ENCODE measurements at places on chromosomes 4 and X.
A peak's percentile ranks its signal among the peaks of the same experiment; 100 is the strongest.

- DNase-seq = no peak
These were observed 24.8 kb downstream of the HOPX start for GRCh38 chr4:56656346-56656643.

DNA sequence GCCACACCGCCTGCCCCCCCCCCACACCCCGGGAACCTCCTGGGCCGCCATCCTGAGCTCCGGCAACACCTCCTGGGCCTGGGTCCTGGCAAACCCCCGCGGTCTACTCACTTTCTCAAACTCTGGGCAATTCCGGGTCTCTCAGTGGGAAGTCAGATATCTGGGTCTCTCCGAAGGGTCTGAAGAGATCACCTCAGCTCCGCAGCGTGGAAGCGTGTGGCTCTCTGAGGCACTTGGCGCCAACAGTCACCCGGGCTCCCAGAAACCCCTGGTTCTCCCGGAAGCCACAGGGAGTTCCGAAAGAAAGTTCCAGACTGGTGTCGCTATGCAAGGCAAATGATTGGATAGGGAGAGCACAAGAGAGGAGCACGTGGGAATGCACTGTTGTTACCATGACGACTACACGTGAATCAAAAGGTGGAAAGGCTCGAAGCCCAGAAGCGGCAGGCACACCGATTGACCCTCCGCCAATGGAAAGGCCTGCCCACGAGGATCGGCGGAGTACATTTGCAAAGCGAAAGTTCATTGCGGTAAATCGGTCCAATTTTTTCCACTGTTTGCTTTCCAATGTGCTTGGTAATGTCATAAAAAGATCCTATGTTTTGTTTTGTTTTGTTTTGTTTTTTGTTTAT, at the start of gene PNMA6E:
PNMA6E (minus strand) TSS at position 218 of the 632 bp plus-strand sequence. CDS start 2,501 bp downstream, outside the sequence.
- DNase-seq = no peak

GRCh38 chr4:13481569-13481968, 2.6 kb downstream of the RAB28 start:
- peak; percentile 59 for DNase-seq

- DNase-seq = no peak
These were observed 76.5 kb upstream of the DUSP21 start for GRCh38 chrX:44767308-44767707.

GRCh38 chr4:185464183-185464582, 7.3 kb downstream of the CCDC110 start:
- DNase-seq = no peak

DNA sequence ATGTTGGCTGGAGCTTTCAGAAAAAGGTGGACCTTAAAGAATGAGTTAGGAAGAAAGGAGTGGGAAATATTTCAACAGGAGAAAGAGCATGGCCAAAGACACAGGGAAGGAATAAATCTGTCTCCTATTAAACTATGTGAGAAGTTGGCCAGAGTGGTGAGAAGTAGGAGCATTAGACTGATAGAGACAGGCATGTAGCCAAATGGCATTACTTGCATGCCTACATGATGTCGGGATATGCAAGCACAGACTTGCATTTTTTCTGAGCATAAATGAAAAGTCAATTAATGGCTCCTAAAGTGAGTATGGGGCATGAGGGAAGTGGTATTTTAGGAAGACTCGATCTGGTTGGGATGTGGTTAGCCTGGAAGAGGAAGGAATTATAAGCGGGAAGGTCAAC, 279.6 kb upstream of the PITX2 start:
- peak; percentile 82 for DNase-seq

- peak; percentile 94 for DNase-seq
These were observed 1.4 kb upstream of the MAGED1 start for GRCh38 chrX:51891821-51892551.

DNA sequence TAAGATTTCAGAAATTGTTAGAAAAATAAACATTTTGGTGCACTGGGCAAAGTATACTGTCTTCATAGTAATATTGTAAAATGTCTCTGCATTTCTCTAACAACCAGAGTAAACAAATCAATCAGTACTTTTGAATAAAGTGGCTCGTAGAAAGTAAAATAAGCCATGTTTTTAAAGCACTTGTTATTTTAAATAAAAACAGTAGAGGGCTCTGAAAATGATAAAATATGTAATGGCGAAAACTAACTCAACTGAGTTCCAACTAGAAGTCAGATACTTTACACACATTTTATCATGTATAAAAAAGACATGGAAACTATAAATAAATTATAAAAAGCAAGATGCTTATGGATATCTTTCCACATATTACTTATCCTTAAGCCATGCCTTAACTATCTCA, 1134.4 kb downstream of the PDHA2 start:
- no peak for DNase-seq

DNA sequence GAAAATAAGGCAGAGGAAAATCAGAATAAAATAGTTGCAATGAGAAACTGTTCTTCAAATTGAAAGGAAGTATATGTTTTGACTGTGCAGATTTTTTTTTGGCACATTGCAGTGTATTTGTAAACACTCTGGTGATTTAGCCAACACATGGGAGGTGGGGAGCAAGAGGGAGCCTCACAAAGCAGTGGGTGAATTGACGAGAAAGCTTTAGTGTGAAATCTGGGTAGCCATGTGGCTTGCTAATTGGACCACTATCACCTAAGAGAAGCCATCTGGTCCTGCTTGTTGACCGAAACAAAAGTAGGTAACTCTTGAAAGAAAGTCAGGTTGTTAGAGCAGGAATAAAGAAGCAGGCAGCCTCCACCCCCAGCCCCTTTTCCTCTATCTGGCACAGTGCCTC, 10.4 kb downstream of the CLCN5 start:
- DNase-seq = no peak

DNA sequence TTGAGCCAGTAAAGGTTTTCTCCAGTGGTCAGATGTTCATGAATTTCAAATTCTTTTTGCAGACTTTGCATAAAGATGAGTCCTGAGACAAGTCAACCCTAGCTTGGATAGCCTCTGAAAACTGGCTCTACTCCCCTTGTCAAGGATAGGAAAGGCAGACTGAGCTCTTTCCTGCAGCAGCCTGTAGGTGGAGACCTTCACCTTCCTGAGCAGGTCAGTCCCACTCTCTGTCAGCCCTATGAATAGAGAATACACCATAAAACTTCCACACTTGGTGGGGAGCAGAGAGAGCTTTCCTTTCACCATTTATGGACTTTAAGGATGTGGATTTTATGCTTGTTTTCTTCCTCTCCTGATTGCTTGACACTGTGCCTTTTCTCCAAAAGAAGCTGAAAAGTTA, 41.9 kb downstream of the PCDH19 start:
- peak; percentile 18 for DNase-seq

DNA sequence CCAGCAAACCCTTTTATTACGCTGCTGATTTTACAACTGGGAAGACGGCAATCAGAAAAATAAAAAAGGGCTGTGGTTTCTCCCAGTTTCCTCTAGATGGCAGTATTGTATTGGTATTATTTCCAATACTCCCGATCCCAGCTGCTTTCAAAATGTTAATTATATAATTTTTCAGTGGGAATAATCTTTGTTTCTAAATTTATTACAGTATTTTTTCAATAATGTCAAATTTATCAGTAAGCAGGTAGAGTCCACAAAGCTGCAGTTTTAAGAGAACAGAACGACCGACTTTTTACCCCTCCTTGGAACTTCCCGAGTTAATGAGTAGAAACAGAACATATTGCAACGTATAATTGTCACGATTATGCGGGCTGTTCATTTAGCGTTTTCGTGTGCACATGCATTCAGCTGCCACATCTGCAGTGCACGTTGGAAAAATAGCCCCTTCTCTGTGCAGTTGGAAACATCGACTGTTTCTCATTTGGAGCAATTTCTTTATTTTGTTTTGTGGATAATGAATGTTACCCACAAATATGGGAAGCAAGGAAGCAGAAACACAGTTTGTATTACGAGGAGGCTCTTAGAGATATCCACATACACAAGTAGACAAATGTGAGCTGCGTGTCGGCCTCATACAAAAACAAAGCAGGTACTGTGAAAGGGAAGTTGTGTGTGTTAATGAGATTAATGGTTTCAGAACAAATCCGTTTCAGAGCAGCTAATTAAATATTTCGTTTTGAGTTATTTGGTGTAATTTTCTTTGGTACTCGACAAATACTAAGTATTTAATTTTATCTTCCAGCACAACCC, 188.0 kb downstream of the STIM2 start:
- peak; percentile 27 for DNase-seq

DNA sequence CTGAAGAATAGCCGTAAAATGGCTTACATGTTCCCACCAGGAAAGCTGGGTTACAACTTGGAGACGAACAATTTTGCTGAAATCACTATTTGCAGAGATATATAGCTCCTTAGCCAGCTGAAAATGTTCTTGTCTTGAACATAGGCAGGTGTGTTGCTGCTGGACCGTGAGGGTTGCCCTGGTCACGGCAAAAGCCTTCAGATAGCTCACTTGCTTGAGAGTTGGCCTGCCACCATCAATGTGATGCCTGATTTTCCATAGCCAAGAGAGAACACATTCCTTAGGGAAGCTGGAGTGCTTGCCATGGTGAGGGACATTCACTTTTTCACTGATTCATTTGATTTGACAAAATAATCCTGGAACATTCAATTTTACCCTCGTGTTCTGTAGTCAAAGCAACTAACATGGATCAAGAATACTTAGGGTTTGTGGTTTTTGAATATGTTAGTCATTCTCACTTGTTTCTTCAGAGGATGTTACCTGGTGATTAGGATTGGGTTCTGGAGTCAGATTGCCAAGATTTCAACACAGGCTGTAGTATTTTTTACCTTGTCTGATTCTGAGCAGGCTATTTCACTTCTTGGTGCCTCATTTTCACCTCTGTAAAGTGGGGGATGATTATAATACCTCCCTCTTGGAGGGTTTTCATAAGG, 536.9 kb downstream of the RAPGEF2 start:
- no peak for DNase-seq

- DNase-seq = no peak
These were observed 33.7 kb upstream of the PTPN13 start for GRCh38 chr4:86560447-86560846.

- no peak for DNase-seq
These were observed 343.1 kb upstream of the NOCT start for GRCh38 chr4:138672393-138672976.

- peak; percentile 42 for DNase-seq
These were observed at the start of gene MAGED2 for GRCh38 chrX:54807524-54808108. TSS of gene MAGED2 (plus strand) at chrX:54807745. CDS start at chrX:54809332, 1,587 bp downstream.

GRCh38 chrX:44937606-44938005, 64.6 kb downstream of the KDM6A start:
- no peak for DNase-seq

GRCh38 chr4:16627999-16628398, 270.4 kb downstream of the LDB2 start:
- DNase-seq = peak; percentile 95

- peak; percentile 52 for DNase-seq
These were observed 99.5 kb upstream of the MYOZ2 start for GRCh38 chr4:119035951-119036737.

GRCh38 chr4:97525236-97525635, 618.0 kb downstream of the STPG2 start:
- DNase-seq = no peak

- no peak for DNase-seq
These were observed 111.6 kb upstream of the ENPP6 start for GRCh38 chr4:184329235-184329634.

- peak; percentile 25 for DNase-seq
These were observed 111.0 kb downstream of the DHX15 start for GRCh38 chr4:24473309-24473721.

DNA sequence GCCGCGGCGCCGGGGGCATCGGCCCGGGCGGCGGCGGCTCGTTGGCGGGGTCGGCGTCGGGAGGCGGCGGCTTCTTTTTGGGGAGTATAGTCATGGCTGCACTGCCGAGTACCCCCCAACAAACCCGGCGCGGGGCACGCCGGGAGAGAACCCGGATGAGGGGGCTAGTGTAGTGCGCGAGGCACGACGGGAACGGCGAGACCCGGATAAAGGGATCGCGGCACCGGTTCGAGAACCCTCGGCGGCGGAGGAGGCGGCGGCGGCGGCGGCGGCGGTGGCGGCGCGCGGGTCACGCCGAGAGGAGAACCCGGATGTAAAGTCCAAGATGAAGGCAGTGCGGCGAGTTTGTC, at the start of gene OTUD5:
OTUD5 (minus strand) TSS at position 131 of the 350 bp plus-strand sequence; CDS start at position 94, 37 bp downstream.
- peak; percentile 50 for DNase-seq

DNA sequence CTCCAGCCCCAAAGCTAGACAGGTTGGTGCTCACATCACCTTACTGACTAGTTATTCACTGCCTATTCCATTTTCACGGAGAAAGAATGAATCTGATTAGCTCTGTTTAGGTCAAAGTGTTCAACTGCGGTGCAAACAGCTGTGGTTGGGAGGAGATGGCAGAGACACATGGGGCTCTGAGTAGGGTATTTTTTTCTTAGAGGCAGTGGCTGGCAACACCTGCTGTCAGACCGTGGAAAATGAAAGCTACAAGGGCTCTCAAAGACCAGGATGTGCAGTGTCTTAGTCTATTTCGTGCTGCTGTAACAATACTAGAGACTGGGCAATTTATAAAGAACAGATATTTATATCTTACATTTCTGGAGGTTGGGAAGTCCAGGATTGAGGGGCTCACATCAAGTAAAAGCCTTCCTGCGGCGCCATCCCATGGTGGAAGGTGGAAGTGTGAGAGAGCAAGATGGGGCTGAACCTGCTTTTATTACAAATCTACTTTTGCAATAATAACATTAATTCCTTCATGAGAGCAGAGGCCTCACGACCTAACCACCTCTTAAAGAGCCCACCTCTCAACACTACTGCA, 10.6 kb downstream of the NYX start:
- no peak for DNase-seq

DNA sequence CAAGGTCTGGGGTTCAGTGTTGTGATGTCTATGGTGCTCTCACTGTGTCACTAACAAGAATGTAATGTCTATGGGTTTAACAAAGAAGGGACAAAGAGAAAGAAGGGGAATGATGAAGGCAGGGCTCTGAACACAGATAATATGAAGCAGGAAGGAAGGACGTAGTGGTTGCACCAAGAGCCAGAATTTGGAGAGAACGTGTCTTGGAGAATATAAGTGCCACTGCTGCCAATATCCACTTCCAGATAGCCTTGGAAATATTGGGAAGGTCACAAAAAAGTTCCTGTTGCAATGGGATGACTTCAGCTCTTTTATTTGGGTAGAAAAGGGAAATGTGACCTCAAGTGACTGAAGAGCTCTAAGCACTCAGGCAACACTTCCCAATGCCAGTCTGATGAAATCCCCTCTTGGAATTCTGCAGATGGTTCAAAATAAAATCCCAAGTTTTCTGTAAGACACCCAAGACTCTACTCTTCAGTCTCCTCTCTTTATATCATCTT, 131.8 kb downstream of the PRKX start:
- DNase-seq = no peak

- no peak for DNase-seq
These were observed 16.8 kb downstream of the APOO start for GRCh38 chrX:23890933-23891332.

DNA sequence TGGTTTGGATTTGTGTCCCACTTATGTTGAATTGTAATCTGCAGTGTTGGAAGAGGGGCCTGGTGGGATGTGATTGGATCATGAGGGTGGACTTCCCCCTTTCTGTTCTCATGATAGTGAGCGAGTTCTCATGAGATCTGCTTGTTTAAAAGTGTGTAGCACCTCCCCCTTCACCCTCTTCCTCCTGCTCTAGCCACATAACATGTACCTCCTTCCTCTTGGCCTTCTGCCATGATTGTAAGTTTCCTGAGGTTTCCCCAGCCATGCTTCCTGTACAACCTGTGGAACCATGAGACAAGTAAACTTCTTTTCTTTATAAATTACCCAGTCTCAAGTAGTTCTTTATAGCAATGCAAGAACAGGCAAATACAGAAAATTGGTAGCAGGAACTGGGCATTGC, 138.7 kb downstream of the INPP4B start:
- no peak for DNase-seq

Measured in fibroblast of upper back skin (primary cell).